ENCODE measurements at places on chromosomes 12 and 14.

- peak; percentile 52 for DNase-seq
Measured at GRCh38 chr12:49538510-49539403, at the start of gene KCNH3. Gene KCNH3, plus strand, starts transcription at chr12:49539030. Its CDS starts 387 bp downstream, at chr12:49539417.

- no peak for DNase-seq
Measured at GRCh38 chr12:2191534-2192153, 138.9 kb downstream of the CACNA1C start.

DNA sequence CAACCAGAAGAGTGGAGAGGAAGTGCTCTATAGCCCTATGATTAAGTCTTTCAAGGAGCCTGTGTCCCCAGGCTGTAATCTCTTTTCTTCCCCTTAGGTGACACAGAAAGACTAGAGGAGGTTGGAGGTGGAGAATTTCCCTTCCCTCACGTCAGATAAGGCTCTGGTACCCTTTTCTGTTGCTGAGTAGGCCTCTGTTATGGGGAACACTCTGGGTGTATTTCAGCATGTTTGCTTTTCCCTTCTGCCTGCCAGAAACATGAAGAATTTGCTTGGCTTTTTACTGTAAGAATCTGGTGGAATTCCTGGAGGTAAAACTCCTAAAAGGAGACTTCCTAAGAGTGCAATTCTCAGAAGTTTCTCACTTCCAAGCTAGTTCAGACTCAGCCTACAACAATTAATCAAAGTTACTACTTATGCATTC is 58.3 kb downstream of the SIX1 start:
- no peak for DNase-seq

DNA sequence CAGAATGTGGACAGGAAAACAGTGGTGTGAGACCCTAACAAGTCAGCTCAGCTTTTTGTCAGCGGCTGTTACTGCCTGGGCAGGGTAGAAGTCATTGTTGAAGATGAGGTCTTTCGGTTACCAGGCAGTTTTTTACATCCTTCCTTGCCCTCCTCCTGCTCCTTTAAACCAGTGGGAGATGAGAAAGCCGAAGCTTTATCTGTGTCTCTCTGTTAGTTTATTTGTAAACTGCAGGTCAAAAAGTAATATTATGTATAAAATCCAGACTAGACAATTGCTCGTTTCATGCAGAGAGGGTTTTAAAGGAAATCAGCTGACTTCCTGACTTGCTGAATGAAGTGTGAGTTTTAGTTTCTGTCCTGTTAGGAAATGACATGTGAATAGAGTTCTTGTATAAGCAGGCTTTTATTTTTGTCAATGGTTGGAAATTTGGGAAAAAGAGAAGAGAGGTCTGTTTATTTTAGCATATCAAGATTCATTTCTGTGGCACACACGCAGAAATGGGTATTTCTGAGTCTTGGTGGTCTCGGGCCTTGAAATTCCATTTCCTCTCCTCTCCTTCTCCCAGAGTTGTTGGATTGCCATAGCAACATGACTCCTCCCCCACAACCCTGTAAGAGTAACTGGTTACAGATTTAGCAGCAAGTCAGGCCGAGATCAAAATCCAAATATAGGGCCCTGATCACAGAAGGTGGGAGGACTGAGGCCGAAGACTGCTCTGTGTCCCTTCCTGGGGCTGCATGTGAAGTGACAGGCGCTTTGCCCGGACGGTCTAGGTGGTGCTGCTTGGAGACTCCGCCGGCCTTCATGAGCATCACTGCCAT is 60.8 kb downstream of the SAMD4A start:
- DNase-seq, result no peak
